Naive thymus-derived CD4-positive, alpha-beta T cell (primary cell): ENCODE measurements at places on chromosomes 1 and 21. TPM values are rescaled to one million over a fixed set of nuclear protein-coding genes. Genes with fewer than 3 reads are reported as not detected.

Gene TMEM82
- not detected for total RNA-seq

Gene HSD3B1
- total RNA-seq = not detected

Gene HAO2
- total RNA-seq = not detected

Gene SLC25A33
- total RNA-seq = 5.8 TPM

Gene SMAP2
- total RNA-seq = 187 and 193 TPM in 2 replicates

Gene BSND
- total RNA-seq = not detected

Gene ARV1
- total RNA-seq = 14.8 and 15.2 TPM in 2 replicates

GRCh38 chr1:59062743-59063142, 234.2 kb upstream of the FGGY start:
- no peak for DNase-seq

DNA sequence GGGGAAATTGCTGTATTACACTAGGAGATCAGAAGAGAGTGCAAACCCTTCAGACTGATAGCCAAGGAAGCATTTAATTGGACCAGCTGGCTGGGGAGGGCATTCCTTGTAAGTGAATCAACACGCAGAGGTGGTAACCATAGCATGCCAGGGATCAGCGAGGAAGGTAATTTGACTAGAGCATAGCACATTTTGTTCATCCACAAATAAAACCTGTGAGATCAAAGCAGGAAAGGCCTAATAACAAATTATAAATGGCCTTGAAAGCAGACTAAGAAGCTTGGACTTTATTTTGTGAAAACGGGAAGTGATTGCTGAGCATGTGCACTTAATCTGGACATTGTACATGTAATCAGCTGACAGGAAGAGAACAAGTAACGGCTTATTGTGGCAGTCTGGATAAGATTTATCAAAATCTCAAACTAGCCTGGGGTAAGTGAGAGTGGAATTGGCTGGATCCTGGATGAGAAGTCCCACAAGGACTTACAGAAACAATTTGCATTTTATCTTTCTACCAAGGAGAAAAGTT, 11.7 kb upstream of the CD55 start:
- DNase-seq = no peak

DNA sequence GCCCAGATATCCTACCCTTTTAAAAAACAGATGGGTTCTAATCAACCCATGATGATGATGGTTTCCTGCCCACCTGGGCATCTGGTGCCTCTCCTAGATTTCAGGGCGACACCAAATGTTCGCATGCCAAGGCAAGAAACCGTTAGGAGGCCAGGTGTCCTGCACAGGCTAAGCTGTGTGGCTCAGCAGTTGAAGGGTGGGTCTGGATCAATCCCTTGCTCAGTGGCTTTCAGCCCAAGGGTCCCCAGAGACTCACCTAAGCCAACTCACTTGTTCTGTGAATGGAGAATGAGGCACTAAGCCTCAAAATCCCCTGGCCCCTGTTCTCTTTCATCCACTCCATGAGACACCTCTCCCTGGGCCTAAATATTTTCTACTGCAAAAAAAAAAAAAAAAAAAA, 169.1 kb upstream of the EDN2 start:
- DNase-seq = no peak

- no peak for DNase-seq
Measured at GRCh38 chr1:10057343-10057742, 24.6 kb downstream of the UBE4B start.

GRCh38 chr1:160465123-160465522, 57.9 kb downstream of the SLAMF6 start:
- DNase-seq = no peak

DNA sequence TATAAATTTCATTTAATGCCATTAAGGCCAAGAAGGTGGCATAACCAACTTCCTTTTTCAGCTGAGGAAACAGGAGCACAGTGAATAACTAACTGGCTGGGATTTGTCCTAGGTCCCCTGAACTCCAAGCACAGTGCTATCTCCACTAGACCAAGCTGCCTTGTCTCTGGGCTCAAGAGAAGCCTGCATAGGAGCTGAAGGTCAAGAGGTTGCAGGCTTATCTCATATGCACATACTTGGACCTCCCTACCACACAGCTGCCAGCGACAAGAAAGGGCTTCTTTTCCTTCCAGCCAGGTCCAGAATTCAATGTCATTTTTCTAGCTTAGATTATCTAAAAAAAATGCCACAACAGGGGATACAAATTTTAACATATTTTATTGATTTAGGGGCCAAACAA, 27.1 kb downstream of the AK2 start:
- DNase-seq = no peak

GRCh38 chr1:19477284-19478249, 7.8 kb downstream of the CAPZB start:
- DNase-seq = no peak

- no peak for DNase-seq
Measured at GRCh38 chr1:201128476-201128875, 1.5 kb upstream of the ASCL5 start.

DNA sequence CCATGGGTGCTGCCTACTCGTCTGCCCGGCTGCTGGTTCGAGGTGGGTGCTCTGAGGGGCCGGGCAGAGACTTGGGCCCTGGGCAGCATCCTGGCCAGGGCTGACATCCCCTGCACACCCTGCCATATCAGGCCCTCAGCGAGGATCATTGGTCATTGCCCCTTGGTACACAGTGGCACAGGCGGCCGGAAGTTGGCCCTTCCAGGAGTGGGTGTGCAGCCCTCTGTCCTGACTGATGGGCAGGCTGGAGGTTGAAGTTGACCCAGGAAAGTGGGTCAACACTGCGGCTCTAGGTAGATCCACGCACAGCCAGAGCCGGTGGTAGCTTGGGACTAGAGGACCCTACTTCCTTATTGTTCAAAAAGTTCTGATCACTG, 72.9 kb downstream of the TRIM11 start:
- no peak for DNase-seq

GRCh38 chr1:8701794-8702471, 115.5 kb downstream of the RERE start:
- peak; percentile 27 for DNase-seq

DNA sequence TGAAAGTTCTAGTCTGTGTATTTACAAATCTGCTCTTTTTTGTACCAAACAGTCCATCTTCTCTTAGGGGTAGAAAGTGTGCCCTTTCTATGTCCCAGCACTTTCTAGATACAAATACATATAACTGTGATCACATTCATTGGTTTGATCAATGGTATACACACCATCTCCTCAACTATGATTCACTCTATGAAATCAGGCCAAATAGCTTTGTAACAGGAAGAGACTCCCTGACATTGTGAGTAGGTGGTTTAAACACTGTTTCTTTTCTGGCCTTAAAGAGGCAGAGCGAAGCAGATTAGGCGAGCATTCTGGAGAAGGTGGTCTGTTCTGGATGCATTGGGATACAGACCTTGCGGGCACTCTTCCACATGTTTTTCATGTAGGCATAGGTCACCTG, 39.3 kb upstream of the EXOSC10 start:
- no peak for DNase-seq

DNA sequence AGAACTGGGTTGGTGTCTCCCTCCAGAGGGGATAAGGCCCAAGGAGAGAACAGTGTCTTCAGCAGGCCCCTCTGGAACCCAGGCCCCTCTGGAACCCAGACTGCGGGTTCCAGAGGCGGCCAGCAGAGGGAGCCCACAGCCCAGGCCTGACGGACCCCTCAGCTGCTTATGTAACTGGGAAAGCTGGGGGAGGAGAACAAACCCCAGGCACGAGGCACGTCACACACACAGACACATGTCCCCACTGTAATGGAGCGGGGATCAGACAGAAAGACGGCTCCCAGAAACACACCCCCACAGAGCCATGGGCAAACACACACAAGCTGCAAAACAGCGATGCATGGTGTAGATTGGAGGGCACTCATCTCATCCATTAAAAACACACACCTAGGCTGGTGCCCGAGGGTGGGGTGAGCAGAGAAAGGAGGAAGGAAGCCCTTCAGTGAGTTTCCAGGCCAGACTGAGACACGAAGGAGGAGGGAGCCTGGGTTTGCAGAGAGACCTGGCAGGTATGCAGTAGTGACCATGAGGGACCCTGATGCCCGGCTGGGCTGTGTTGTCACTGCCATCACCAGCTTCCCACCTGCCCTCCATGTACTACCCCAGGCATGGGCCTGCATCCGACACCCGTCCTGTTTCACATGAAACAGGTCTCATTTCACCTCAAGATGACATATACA, 2.8 kb upstream of the IGSF8 start:
- DNase-seq = peak; percentile 66

DNA sequence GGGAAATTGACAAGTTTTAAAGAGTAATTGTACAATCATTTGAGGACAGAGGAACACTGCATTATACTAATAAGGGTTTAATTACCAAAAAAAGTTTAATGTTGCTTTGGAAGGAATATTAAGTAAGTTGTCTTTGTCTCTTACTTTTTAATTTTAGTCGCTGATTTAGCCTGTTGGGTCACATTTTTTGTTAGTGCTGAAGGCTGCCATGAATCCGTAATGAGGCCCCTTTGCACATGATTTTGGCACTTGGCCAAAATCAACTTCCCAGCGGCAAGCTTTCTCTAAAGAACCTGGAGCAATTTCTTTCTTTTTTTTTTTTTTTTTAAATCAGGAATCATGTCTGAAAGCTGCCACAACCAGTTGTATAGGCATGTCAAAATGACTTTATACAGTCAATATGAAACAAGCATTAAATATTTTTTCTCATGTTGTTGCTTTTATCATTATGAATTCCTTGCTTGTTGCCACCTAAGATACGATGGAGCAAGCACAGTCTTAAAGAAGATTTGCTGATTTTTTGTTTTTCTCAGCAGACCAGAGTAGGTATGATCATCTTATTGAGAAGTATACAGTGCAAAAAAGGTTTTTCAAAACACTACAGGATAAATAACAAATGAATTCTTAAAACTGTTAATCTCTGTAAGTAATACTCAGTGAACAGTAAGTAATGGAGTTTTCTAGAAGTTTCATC, 690.4 kb downstream of the USP25 start:
- DNase-seq = no peak

DNA sequence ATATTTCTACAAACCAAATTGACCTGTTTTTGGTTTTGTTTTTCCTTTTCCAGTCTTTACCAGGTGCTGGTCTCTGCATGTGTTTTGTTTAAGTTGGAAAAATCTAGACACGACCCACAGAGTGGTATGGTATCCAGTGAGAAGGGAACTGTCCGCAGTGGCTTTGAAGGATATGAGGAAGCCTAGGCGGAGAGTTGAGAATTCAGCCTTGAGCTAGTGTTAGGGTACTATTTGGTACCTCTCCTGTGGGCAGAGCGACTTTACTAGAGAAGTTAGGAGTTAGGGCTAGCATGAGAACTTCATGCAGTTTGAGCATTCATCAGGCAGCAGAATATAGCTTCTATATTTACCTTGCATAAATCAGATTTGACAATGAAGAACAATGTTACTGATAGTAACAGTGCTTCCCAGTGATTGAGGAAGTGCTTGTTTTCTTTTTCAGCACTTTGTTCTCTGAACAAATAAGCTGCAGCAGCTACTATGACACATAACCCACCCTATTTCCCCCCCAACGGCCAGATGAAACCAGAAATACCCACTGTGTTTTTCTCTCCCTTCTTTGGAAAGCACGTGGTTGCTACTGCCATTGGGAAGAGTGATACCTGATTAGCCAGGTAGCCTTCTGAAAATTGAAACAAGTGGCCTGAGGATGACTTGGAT, 19.0 kb downstream of the MRPS6 start:
- DNase-seq = peak; percentile 24

DNA sequence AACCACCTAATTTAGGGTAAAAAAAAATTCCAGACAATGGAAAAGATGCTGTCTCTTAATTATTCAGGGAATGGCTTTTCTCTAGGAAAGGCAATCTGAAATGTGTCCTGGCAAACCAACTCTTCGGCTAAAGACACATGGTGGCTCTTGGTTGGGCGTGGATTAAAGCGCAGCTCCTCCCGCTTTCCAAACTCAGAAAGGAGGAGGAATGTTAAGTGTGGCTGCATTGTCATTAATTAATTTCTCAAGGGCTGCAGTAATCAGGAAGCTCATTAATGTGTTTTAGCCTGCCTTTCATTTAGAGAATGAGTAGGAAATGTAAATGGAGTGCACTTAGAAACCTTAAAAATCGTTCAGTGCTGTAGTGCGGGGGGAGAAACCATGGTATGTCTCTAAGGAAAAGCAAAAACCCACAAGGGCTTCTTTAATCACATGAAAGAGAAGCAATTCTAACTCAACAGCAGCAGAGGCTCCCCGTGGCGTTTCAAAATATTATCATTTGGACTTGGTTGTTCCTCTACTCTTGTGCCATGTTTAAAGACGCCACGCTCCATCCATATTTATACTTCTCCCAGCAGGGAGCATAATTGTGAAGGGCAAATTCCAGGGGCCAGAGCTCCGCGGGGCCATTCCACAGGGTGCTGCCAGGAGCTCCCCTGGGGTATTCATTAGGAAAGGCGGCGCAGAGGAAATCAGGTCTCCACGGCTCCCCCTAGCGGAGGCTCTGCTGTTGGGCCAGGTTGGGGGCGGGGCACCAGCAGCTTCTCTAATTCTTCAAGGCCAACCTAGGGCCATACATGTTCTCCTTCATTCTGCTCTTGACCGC, 91.9 kb upstream of the SSX2IP start:
- DNase-seq = peak; percentile 63

DNA sequence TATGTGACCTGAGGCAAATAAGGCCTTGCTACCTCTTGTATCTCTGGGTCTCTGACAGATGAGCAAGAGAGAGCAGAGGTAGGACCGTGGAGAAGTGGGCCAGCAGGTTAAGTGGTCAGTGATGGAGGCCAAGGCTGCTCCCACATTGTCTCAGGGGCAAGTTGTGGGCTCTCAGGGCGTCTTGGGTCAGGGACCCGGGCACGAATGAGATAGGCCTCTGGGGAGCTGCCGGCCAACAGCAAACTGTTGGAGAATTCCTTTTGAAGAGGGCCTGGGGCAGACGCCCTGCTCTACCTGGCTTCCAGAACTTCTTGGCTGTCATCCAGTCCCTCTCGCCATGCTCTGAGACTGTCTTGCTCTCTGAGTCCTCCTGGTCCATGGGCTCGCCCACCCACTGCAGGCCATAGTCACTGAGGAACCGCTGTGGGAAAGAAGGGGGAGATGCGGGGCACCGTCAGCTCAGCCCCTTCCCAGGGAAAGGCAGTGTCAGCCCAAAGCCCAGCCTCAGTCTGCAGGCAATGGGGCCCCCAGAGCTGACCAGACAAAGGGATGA, 12.4 kb downstream of the UBXN11 start:
- no peak for DNase-seq

DNA sequence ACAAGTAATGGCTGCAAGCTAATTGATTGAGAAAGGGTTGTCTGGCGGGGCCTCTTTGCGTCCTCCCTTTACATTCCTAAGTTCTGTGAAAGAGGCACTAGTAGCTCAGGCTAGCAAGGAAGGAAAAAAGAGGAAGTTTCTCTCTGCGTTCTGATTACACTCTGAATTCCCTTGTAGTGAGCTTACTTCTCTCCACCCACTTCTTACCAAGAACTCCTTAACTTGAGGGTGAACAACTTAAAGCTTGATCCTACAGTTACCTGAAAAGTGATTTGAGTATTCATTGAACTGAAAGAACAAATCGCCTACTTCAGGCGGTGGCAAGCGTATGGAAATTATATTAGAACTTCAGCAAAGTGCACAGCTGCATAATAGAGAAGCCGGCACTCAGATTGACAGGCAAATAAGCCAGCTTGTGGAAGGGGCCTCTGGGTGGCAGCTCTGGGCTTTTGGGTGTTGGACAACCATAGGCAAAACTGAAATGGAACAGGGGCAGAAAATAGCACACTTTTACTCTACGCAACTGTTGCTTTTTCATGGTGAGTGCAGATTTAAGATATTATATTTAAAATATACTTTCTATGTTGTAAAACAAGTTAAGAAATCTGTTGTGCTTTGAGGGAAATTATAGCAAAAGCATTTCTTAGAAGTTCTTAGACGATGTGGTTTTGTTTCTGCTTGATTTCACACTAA, 464.5 kb downstream of the USP25 start:
- no peak for DNase-seq
